ENCODE measurements at places on chromosomes 2 and 18.

GRCh38 chr2:195533771-195534642 is 123.0 kb upstream of the SLC39A10 start:
- peak; percentile 63 for DNase-seq

GRCh38 chr2:135931776-135932443 is 53.5 kb downstream of the DARS1 start:
- peak; percentile 78 for DNase-seq

DNA sequence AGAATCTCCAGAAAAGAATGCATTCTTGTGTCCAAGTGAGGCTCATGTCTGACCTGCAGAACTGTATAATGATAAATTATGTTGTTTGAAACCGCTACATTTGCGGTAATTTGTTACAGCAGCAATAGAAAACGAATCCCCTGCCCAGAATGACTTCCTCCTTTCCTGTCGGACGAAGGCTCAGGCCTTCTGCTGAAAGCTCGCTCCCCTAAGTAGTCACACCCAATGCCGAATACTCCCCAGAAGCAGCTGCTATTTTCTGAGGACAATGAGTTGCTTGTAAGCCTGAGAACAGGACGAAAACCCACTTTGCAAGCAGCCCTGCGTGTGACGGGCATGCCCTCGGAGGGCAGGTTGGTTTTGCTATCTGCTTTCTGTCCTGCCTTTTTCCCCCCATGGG is 27.7 kb upstream of the PTPN4 start:
- no peak for DNase-seq

GRCh38 chr18:1383465-1383864 is 478.8 kb downstream of the ADCYAP1 start:
- no peak for DNase-seq

DNA sequence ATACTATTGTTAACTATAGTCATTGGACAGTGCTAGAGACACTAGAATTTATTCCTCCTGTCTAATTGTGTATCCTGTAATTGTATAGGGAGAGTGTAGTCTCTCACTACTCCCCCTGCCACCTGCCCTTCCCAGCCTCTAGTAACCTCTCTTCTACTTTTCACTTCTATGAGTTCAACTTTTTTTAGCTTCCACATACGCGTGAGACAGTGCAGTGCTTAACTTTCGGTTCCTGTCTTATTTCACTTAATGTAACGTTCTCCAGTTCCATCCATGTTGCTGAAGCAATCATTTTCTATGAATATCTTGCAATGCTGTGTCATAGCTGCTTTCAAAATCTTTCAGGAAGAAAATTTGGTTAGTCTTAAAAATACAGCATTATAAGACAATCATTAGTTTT is 22.8 kb upstream of the RUFY4 start:
- DNase-seq, result no peak

DNA sequence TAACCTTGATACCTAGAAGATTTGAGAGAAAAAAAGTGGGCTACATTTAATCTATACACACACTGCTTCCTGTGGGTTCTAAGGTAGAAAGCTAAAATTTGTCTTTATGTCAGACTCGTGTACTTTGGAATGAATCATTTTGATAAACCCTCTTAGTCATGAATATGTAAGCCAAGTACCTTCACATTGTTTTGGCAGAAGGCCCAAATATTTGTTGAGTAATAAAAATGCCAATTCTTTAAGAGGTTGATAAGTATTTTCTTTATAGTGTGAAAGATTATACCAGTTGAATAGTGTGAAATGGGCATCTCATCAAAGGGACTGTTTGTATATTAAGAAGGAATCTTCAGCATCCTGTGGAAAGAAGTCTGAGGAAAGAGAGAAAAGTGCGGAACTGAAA is 1464.7 kb upstream of the ZEB2 start:
- DNase-seq, result no peak

- no peak for DNase-seq
Measured at GRCh38 chr18:26386002-26386401, 159.8 kb downstream of the TAF4B start.

DNA sequence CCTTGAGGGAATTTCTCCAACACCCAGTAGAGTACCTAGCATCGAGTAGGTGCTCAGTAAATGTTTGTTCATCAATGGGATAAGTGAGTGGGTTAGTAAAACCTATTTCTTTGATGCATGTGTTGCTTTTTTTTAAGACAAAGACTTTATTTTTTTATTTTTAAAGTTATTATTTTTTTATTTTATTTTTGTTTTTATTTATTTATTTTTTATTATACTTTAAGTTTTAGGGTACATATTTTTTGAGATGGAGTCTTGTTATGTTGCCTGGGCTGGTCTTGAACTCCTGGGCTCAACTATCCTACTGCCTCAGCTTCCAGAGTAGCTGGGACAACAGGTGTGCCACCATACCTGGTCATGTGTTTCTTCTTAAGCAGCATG is 20.8 kb downstream of the PLEK start:
- no peak for DNase-seq

DNA sequence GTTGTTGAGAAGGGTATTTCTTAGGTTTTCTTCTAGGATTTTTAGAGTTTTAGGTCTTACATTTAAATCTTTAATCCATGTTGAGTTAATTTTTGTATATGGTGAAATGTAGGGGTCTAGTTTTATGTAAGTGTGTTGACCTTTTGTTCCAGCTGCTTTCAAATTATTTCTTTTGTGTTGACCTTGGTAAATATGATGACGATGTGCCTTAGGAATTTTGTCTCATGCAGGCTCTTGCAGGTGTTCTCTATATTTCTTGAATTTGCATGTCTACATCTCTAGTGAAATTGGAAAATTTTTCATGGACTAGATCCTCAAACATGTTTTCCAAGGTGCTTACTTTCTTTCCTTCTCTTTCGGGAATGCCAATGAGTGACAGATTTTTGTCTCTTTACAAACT is 1609.3 kb upstream of the ZEB2 start:
- no peak for DNase-seq

- peak; percentile 36 for DNase-seq
Measured at GRCh38 chr18:3450012-3450798, at the start of gene TGIF1. TGIF1 (plus strand) TSS chr18:3450172; CDS start chr18:3450490, 318 bp downstream.

DNA sequence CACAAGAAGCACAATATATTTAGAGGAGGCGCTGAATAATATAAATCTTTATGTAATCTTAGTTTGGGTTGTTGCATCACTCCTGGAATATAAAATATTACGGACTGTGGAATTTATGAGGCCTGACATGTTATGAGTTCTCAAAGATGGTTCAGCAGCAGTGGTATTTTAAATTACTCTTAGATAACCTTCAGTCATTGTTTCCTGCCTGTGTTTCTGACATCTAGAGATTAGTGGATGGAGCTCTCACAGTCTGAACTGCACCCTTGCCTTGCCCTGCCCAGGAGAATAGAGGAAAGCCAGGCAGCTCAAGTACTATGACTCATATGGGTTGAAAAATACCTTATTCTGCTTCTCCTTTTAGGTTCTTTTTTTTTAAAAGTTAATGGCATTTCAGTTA is 70.0 kb downstream of the ACSL3 start:
- DNase-seq, result no peak

- DNase-seq, result no peak
Measured at GRCh38 chr2:61537277-61537949, 743 bp downstream of the XPO1 start.

GRCh38 chr18:48951448-48952286 is 902 bp upstream of the SMAD7 start:
- DNase-seq, result peak; percentile 85

DNA sequence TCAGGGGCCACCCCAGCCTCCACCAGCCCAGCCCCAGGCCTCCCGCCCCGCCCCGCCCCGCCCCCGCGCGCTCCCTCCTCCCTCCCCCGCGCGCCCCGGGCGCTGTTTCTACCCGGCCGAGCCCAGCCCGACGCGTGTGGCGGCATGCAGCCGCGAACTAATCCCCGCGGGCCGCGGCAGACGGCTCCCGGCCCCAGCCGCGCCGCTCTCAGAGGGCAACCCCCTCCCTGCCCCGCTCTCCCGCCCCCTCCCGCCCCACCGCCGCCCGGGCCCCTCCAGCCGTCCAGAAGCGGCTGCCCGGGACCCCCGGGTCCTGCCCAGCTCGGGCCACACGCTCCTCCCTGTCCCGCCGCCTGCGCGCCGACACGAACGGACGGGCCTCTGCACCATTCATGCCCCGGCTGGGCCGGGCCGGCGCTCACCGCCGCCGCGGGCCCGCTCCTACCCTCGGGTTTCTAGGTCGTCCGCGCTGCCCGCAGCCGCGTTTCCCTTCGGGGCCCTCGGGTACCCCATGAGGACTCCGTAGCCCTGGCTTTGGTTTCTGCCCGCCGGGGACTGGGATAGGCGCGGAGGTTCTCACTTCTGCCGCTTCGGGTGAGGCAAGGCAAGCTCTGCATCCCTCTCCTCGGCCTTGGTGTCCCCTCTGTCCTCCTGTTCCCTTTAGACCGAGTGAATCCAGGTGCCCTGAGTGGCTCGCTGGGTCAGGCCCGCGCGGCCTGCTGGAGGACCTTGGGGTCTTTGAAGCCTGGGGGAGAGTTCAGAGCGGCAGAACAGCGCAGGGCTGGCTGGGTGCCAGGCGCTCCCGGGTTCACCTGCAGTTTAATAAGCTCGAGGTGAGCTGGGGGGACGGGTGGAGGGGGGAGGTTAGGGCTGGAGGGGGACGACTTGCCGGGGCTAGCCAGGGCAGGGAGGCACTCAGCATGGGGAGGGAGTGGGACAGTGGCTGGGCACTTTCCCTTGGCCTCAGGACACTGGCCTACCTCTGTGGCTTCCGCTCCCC is 3.1 kb downstream of the WNT10A start:
- DNase-seq, result no peak

DNA sequence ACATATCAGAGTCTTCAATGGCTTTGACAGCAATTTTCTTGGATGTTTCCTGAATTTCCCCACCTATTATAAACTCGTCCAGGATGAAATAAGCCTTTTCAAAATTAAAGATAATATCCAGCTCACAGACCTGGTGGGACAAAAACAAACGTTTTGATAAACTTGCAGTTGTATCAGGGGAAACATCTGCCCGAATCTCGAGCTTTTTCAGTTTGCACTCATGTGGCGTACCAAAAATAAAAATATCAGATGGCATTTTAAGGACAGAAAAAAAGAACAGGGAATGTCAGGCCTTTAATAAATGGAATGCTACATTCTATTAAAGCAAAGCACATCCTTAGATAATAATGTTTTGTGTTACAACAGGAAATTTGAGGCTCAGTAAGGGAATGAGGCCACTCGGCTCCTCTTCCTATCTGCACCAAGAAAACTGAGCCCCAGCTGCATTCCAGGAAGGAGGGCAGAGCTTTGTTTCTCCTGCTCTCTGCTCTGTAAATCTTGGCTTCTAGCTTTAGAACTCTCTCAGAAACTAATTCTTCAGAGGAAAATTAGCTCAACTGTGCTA is 72.1 kb downstream of the AP1S3 start:
- DNase-seq, result no peak

- DNase-seq, result no peak
Measured at GRCh38 chr2:223815186-223815883, 22.0 kb downstream of the AP1S3 start.

DNA sequence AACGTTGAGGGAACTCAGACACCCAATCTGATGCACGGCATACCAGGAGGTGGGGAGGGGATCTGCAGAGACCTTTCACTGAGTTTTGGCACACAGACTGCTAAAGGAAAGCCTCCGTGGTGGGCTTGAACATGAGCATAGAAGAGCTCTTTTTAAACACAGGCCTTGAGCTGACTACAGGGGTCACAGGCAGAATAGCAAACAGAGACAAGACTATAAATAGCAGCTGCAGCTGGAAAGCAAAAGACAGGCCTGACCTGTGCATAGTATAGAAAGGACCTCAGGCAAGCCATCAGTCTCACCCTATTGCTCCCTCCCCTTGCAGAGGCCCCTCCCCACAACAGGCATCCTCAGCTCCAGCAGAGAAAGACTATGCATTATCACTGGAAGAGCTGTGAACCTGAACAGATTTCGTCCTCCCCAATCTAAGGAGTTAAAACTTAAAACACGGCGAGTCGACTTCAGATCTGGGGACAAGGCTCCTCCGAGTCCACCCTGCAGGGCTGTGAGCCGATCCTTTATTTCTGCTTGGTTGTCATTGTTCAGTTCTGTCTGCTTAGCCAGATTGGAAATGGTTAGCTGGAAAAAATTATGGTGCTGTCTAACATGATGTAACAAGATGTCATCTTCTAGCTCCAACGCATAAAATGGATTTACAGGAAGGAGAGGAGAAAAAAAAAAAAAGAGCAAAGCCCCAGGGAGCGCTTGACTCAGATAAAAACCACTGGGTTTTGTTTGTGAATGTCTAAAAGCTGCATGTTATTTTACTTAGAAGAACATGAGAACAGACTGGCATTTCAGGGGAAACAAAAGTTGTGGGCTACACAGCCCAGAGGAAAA is 25.2 kb upstream of the LCLAT1 start:
- DNase-seq, result no peak

DNA sequence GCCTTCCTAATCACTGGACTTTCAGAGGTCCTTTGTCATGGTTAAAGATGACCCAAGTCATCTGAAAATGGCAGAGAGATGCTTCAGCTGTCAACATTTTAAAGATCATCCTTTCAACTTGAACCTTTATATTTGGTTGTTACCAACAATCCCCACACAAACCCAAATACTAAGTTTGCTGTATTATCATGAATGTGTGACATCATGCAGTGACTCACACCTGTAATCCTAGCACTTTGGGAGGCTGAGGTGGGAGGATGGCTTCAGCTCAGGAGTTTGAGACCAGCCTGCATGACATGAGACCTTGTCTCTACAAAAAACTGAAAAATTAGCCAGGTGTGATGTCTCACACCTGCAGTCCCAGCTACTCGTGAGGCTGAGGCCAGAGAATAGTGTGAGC is 55.2 kb upstream of the NRP2 start:
- no peak for DNase-seq

DNA sequence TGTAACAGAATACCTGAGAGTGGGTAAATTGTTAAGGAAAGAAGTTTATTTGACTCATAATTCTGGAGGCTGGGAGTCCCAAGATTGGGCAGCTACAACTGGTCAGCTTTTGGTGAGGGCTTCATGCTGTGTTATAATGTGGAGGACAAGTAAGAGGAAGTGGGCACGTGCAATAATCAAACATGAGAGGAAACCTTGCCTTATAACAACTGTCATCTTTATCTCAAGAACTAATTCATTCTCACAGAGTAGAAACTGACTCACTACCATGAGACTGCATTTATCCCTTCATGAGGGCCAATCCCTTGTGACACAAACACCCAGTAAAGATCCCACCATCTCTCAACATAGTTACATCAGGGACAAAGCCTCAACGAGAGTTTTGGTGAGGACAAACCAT is 318.1 kb upstream of the NT5C1B start:
- DNase-seq, result no peak
